ENCODE measurements at places on chromosomes 4 and X. TPM values are rescaled to one million over a fixed set of nuclear protein-coding genes. Genes with fewer than 3 reads are reported as not detected.

Gene SCML2
- total RNA-seq, result 0.79 TPM

- DNase-seq, result no peak
Measured at GRCh38 chrX:21933077-21933476, 7.4 kb upstream of the SMS start.

GRCh38 chrX:63686878-63687714 lies 97.9 kb downstream of the ARHGEF9 start:
- peak; percentile 31 for DNase-seq

DNA sequence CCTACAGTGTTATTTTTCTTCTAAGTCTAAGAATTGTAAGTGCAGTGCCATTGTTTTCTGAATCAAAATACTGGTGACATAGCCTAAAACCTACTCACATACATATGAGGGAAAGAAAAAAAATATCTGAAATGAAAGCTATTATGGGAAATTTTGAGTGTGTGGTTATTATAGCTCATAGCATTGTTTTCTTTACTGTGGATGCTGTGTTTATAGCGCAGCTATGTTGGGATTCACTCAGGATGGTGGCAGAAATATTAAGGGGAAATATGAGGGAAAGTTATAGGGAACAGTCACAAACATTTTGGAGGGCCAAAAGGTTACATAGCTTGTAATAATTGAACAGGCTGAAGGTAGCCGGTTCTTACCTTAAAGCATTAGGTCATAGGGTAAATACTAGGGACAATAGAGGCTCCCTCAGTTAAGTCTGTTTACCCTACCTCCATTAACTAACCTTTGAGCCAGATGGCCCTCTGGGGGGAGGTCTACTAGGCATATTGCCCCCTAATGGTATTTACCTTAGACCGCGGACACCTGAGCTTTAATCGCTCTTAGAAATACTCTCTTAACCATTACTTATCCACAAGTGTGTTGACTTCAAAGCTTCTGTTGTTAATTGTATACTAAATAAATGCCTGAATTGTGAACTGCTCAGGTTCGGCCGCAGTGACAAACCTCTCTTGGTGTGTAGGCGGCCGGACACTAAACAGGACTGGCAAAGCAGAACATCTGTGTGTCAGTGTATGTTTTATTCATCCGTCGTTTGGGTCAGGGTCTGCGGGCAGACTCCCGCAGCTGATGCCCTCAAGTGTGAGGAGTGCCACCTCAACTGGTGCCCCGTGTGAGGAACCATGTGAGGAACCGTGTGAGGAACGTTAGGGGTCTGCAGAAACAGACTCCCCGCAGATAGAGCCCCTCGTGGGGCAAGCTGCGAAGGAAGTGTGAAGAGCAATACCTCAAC lies 21.3 kb upstream of the SULT1B1 start:
- DNase-seq, result no peak

GRCh38 chrX:26670521-26670920 lies 454.6 kb downstream of the MAGEB5 start:
- no peak for DNase-seq

DNA sequence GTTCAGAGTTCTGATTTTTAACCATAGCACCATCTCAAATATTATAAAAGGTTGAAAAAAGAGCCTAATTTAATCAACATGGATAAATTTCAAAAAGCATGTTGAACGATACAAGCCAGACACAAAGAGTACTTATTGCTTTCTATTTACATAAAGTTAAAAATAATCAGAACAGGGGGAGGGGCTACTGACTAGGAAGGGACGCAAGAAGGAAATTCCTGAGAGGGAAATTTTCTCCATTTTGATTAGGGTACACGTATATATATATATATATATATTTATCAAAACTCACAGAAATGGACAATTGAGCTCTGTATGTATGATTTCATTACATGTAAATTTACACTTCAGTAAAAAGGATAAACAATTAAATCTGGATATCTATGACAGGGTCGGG lies 482 bp upstream of the MBTPS2 start:
- peak; percentile 13 for DNase-seq

DNA sequence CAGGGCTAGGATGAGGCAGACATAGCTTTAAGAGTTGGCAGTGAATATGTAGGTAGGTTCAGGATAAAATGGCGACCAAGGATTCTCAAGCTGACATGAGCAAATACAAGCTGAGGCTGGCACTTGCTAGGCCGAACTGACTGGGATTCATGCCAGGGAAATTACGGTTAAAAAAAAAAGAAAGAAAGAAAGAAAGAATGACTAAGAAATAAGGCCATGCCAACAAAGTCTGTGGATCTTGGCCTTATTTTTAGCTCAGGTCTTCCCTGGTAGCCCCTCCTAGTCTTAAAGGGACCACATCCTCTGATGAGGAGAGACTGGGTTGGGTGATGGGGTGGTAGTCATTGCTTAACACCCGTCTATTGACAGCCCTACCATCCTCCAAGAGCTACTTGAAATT lies 64.4 kb upstream of the KLHL13 start:
- peak; percentile 69 for DNase-seq

DNA sequence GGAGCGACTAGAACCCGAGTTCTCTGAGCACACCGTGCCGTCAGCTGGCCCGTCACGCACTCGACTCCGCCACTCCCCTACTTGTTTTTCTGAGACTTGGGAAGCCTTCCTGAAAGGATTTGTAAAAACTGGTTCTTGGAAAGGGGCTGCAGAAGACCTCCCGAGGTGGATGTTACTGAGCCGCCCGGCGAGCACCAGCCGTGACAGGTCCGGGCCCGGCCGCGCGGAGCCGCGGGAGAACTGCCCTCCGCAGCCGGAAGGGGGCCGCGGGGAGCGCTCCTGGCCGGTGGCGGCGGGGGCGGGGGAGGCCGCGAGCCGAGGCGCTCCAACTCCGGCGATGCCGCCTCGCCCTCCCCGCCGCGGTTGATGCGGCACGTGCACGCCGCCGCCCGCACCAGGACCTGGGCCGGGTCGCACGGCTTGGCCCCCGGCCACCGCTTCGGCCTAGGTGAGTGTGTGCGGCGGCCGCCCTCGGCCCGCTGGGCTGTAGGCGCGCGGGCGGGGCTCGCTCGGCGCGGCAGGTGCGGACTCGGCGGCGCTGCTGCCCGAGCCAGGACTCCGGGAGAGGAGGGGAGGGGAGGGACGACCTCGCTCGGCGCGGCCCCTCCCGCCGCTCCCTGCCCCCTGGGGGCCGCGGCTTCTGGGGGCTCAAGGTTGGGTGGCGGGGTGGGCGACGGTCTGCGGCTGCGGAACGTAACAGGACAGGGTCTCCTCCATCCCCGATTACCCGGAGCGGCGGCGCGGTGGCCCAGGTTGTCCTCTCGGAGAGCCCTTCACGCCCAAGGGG lies 1.7 kb downstream of the SPRY1 start:
- DNase-seq, result no peak

DNA sequence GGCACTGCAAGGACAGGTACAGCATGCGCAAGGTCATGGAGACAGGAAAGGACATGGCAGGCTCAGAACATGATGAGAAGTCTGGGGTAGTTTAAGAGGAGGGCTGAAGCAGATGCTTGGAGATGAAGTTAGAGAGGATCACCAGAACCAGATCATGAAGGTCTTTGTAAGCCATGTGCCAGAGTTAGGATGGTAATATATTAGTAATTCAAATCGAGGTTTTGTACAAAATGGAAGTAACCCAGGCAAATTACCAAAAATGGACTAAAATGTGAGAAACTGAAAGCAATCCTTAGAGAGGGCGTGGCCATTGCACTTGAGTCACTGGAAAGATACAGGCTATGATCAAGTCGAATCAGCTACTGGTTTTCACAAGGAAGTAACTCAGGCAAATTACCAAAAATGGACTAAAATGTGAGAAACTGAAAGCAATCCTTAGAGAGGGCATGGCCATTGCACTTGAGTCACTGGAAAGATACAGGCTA lies 13.5 kb downstream of the RXFP1 start:
- peak; percentile 67 for DNase-seq

GRCh38 chr4:26632916-26633315 lies 49.0 kb downstream of the TBC1D19 start:
- no peak for DNase-seq

- no peak for DNase-seq
Measured at GRCh38 chr4:166277853-166278252, 404.8 kb downstream of the TLL1 start.

GRCh38 chr4:108168671-108169523 lies at the start of gene LEF1:
Gene LEF1 (minus strand): TSS chr4:108168932. CDS start chr4:108167767, 1,165 bp downstream.
- DNase-seq, result no peak

GRCh38 chrX:13805241-13805640 lies 11.7 kb downstream of the GPM6B start:
- no peak for DNase-seq

Gene FRMD7
- total RNA-seq, result not detected
